Chondrocyte (in vitro differentiated cells): ENCODE measurements at places on chromosomes 3 and 15.
A peak's percentile ranks its signal among the peaks of the same experiment; 100 is the strongest.

DNA sequence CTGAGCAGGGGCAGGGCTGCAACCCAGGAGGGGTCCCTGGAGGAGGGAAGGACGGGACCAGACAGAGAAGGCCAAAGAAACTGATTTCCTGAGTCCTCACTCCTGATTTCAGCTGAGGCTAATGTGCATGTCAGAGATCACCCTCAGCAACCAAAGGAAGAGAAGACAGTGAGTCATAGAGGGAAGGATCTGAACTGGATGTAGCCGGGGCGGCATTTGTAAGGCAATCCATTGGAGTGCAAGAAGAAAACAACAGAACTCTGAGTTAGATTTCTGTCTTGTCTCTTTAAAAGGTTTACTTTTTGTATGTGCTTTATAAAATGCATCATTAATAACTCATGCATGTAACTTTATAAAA is 105.3 kb upstream of the AGBL1 start:
- no peak for DNase-seq
- no peak overlapping the region for H3K4me3 ChIP-seq
- no peaks in the 10 kb centered on the region for H3K36me3 ChIP-seq
- H3K4me1 ChIP-seq, result no peaks in the 10 kb centered on the region
- H3K27ac ChIP-seq, result no peak overlapping the region

DNA sequence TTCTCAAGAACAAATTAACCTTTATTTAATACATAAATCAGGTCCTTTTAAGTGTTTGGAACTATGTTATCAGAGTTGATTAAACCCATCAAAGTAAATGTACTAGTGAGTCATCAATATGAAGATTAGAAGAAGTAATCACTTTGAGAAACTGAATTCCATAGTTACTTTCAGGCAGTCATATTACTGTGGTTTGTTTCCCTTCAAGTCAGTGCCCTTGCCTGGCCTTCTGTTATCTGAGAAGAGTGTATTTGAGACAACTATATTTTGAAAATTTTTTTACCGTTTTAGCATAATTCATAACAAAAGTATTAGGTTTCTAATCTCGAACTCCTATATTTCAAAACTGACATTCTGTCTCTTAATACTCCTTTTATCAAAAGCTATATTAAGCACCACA is 73.6 kb downstream of the GMPS start:
- no peaks in the 10 kb centered on the region for H3K27me3 ChIP-seq
- no peak overlapping the region for H3K4me3 ChIP-seq
- no peak for DNase-seq
- H3K4me1 ChIP-seq, result peaks cover 34% of the 10 kb centered on the region
- H3K27ac ChIP-seq, result no peak overlapping the region

GRCh38 chr3:10508619-10509260 is 3.4 kb upstream of the ATP2B2 start:
- no peak for DNase-seq
- peaks cover 10% of the 10 kb centered on the region for H3K4me1 ChIP-seq
- H3K27me3 ChIP-seq, result peaks cover 15% of the 10 kb centered on the region

GRCh38 chr3:13141991-13142412 is 68.8 kb upstream of the IQSEC1 start:
- H3K27me3 ChIP-seq, result peaks cover 46% of the 10 kb centered on the region
- H3K27ac ChIP-seq, result no peak overlapping the region
- H3K4me3 ChIP-seq, result no peak overlapping the region
- peak; percentile 55 for DNase-seq
- H3K36me3 ChIP-seq, result no peaks in the 10 kb centered on the region

DNA sequence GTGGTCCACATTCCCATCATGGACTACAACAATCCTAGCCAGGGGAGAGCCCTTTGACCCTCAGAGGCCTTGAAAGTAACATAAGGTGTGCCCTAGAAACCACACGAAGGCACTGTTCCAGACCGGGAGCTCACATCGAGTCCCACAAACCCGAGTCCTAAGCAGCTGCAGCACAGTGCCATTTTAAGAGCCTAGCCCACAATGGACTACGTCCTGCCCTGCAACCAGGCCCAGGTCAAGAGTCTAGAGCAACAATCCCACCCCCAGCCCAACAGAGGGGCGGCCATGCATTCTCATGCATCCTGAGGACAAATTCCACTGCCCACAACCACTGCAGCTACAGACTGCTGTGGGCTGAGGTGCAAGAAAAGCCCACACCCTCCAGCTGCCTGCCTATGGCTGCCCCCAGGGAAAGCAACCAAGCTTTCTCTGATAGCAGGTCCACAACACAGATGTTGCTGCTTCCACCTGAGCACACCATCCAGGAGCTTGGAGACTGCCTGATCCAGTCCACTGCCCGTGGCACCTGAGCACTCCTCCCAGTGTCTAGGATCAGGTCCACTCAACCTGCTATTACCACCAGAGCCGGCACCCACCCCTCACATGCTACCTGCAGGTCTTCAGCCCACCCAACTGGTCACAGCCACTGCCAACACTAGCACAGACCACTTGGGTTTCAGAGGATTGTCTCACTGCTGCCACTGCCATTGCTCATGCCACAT is 56.8 kb downstream of the IGSF11 start:
- H3K4me3 ChIP-seq, result no peak overlapping the region
- H3K27me3 ChIP-seq, result peaks cover 6% of the 10 kb centered on the region
- DNase-seq, result no peak
- H3K36me3 ChIP-seq, result no peaks in the 10 kb centered on the region
- H3K27ac ChIP-seq, result no peak overlapping the region

GRCh38 chr15:77507143-77507897 is 86.6 kb downstream of the HMG20A start:
- H3K4me1 ChIP-seq, result peaks cover 53% of the 10 kb centered on the region
- H3K36me3 ChIP-seq, result no peaks in the 10 kb centered on the region
- no peak for DNase-seq
- no peaks in the 10 kb centered on the region for H3K27me3 ChIP-seq
- peak overlapping the region; percentile 83 for H3K27ac ChIP-seq

- no peak overlapping the region for H3K27ac ChIP-seq
- no peaks in the 10 kb centered on the region for H3K36me3 ChIP-seq
- H3K4me3 ChIP-seq, result no peak overlapping the region
These were observed 49.9 kb upstream of the SUCLG2 start for GRCh38 chr3:67704322-67704721.
